ENCODE measurements at places on chromosomes 1 and 21. TPM values are rescaled to one million over a fixed set of nuclear protein-coding genes. Genes with fewer than 3 reads are reported as not detected.

DNA sequence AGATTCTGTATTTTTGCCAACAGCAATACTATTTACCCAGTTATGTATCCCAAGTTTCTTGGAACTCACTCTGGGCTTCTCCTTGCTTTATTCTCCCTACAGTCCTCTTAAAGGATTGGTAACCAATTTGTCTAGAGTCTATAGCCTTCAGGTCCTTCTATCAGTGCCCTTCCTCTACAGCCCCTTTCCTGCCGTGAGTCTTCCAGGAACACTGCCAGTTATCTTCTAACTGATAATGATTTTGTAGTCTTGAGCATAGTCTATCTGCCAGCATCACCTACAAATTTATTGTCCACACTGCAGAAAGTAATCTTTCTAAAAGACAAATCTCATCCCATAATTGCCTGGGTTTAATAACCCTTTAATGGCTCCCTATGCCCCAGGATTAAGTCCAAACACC lies 8.2 kb downstream of the LRRC8B start:
- H3K36me3 ChIP-seq = no peaks in the 10 kb centered on the region
- no peak for DNase-seq
- no peak overlapping the region for H3K4me3 ChIP-seq
- no peak overlapping the region for H3K27ac ChIP-seq
- no peaks in the 10 kb centered on the region for H3K27me3 ChIP-seq

- H3K27ac ChIP-seq = peak overlapping the region; percentile 40
- H3K4me3 ChIP-seq = no peak overlapping the region
- H3K36me3 ChIP-seq = no peaks in the 10 kb centered on the region
- peaks cover 13% of the 10 kb centered on the region for H3K4me1 ChIP-seq
- peak; percentile 76 for DNase-seq
- no peaks in the 10 kb centered on the region for H3K27me3 ChIP-seq
Measured at GRCh38 chr1:22790232-22791008, 79.8 kb downstream of the EPHB2 start.

- peak; percentile 88 for DNase-seq
- peak overlapping the region; percentile 47 for H3K4me3 ChIP-seq
- peaks cover 10% of the 10 kb centered on the region for H3K4me1 ChIP-seq
- H3K27ac ChIP-seq = peak overlapping the region; percentile 95
Measured at GRCh38 chr1:47432071-47433036, 5.5 kb upstream of the FOXD2 start.

GRCh38 chr1:245622332-245623014 lies 467.7 kb downstream of the KIF26B start:
- no peak overlapping the region for H3K27ac ChIP-seq
- H3K4me3 ChIP-seq = no peak overlapping the region
- H3K27me3 ChIP-seq = no peaks in the 10 kb centered on the region
- H3K4me1 ChIP-seq = no peaks in the 10 kb centered on the region
- no peak for DNase-seq

DNA sequence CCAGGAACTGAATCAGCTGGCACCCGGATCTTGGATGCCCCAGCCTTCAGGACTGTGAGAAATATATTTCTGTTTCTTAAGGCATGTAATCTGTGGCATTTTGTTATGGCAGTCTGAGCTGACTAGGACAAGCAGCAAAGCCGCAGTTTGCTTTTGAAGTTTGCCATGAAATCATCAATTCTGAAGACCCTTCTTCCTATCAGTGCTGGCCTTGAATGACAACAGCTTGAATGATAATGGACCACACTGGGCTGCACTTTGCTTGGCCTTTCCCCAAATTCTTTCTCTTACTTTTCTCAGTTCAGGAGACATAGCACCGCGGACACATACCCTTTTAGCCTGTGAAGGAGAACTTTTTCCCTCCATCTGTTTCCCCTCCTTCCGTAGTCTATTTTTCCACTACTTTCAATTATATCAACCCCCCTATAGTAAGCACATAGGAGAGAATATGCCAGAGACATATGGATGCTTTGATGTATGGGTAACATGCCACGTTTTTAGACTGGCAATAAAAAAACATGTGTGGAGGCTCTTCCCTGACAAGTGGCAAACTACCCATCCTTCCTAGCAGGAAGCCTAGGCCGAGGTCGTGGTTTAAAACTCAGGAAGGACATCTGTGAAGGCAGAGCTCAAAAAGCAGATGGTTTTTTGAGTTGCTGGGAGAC lies 42.9 kb downstream of the HLX start:
- DNase-seq = no peak
- no peaks in the 10 kb centered on the region for H3K4me1 ChIP-seq
- no peaks in the 10 kb centered on the region for H3K36me3 ChIP-seq
- no peak overlapping the region for H3K4me3 ChIP-seq
- no peaks in the 10 kb centered on the region for H3K27me3 ChIP-seq

GRCh38 chr1:75312620-75313019 lies 178.4 kb downstream of the LHX8 start:
- H3K27me3 ChIP-seq = no peaks in the 10 kb centered on the region
- no peak overlapping the region for H3K4me3 ChIP-seq
- no peak for DNase-seq
- no peak overlapping the region for H3K27ac ChIP-seq
- H3K36me3 ChIP-seq = no peaks in the 10 kb centered on the region

The ZFP69 gene
- not detected for total RNA-seq

DNA sequence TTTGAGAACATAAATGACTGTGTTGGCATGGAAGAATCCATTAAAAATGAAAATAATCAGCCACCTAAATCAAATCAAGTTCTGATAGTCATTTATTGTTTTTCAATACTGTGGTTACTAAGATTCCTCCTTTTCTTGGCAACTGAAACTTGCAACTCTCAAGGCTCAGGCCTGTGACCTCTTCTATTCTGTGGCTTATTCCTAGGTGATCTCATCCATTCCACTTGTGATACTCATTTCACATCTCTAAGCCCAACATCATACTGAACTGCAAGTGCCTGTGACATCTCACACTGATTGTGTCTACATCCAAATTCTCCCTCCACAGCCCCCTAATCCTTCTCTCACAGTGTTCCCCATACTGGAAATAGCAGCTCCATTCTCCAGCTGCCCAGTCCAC lies 4.8 kb upstream of the ST6GALNAC5 start:
- DNase-seq = no peak
- no peak overlapping the region for H3K27ac ChIP-seq
- H3K4me3 ChIP-seq = no peak overlapping the region
- H3K4me1 ChIP-seq = peaks cover 3% of the 10 kb centered on the region
- H3K27me3 ChIP-seq = peaks cover 35% of the 10 kb centered on the region

The ASPM gene
- 13.9 TPM for total RNA-seq

Measured in transverse colon (tissue), 4 donors.